Left lung (tissue), 14 donors: ENCODE measurements at places on chromosomes 1 and 21.

DNA sequence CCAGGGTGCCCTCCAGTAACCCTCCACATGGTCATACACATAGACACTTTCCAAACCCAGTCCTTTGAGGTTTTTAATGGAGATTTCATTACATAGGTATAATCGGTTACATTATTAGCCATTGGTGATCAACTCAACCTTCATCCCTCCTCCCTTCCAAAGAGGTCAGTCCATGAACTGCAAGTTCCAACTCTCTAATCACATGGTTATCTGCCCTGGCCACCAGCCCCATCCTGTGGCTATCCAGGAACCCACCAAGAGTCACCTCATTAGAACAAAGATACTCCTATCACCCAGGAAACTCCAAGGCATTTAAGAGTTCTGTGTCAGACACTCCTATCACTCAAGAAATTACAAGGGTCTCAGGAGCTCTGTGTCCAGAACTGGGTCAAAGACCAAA is 12.2 kb downstream of the ATP1A4 start:
- DNase-seq: no peak

DNA sequence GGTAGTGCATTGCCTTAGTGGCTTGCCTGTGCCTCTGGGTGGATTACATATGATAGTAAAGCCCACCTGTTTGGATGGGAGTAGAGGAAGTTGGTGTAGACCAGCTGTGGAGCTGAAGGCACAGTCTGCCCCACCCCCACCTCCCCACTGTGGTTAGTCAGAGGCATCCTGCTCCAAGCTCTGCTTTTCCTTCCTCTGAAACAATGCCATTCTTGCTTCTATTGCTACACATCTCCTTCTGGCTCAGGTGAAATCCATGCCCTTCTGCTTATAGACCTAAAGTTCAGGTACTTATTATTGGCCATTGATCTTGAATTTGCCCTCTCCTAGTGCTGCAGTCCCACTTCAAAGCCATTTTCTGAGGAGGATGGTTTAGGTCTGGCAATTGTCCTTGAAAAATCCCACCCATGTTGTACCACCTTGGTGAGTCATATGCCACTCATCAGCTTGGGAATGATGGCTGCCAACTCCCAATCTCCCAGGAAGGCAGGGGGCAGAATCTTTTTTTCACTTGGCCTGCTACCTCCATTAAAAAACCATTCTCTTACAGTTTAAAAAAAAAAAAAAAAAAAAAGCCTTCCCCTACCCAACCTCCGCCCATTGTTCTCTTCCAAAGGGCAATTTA is 6.7 kb upstream of the TXLNA start:
- no peak for DNase-seq

DNA sequence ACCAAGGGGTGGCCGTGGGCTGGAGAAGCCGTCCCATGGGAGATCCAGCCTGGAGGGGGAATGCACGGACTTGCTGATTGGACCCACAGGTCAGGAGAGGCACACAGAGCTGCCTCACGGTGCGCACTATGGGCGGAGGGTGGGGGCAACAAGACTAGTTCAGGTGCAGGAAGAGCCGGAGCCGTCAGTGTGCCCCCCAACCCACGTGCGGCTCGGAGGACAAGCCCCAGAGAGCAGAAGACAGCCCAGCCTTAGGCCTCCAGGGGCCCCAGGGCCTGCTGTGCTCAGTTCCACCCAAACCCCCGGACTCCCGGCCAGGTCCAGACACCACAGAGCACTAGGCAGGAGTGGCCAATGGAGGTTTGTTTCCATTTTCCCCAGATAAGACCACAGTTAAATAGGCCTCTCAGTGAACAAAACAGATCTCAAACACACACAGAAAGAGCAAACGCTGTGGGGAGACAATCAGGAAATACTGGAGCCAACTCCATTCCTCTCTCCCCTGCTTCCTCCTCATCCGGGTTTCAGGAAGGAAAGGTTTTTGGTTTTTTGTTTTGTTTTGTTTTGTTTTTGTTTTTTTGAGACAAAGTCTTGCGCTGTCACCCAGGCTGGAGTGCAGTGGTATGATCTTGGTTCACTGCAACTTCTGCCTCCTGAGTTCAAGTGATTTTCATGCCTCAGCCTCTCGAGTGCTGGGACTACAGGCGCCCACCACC is 84.2 kb downstream of the ADSS2 start:
- no peak for DNase-seq

DNA sequence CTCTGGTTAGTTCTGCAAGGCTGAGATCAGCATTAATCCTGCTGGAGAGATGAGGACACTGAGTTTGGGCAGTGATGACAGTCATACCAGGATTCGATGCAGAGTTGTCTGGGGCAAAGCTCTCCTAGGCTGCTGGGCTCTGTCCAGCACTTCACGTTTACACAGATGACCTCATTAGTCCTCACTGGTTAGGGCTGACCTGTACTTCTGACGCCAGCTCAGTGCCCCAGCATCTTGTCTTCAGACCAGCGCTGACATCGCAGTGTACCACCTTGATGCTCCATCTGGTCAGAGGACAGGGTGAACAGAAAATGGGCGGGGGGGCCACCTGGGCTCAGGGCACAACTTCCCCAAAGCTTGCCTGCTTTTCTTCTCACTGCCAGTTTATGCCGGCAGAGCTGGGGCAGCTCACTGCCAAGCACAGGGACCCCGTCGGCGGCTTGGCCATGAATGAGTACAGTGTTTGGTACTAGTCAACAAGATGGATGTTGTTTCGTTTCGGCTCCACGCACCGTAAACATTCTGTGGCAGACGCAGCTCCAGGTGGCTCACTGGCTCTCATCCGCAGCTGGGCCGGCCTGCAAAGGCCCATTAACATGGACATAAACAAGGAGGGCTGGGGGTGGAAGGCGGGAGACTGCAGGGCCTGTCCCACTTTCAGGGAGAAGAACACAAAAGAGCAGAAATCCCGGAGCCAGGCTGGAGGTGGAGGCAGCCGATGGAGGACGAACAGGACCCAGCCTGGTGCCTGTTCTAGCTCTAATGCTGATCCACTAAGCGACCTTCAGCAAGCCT is 118.7 kb downstream of the GLIS1 start:
- DNase-seq: peak; percentile 19

- no peak for DNase-seq
Measured at GRCh38 chr1:200861937-200862647, 10.7 kb upstream of the GPR25 start.

GRCh38 chr1:41914516-41914915 is 4.2 kb downstream of the HIVEP3 start:
- no peak for DNase-seq

GRCh38 chr1:50371749-50372148 is 51.5 kb downstream of the DMRTA2 start:
- no peak for DNase-seq

DNA sequence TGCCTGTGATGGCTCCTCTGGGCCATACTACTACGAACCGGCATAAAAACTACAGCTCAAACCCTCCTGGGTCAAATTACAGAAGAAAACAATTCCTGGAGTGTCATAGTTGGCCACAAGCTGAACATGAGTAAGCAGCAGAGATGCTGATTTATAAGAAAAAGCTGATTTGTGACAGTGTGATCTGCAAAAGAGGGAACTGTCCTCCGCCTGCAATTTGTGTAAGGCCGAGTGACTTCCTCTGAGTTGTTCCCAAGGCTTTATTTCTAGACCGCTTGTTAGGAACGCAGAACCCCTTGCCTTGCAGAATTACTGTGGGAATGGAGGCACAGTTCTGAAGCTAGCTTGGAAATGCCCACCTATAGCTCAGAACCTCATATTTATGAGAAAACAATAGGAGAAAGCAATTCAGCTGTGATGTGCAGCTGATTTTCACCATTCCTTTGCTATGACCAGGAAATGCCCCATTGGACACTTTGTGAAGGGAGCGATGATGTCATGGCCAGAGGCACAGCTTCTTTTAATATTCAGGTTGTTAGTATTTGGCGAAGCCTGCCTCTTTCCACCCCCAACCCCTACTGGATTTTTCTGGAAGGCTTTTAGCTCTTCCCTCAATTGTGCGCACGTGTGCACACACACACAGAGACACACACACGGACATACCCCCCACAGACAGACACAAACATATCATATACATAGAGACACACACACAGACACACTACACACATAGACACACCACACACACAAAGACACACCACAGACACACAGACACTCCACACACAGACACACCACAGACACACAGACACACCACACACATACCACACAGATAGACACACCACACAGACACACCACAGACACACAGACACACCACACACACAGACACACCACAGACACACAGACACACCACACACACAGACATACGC is 47.6 kb downstream of the IER5 start:
- no peak for DNase-seq

- no peak for DNase-seq
Measured at GRCh38 chr1:12186679-12186985, 19.8 kb downstream of the TNFRSF1B start.

- DNase-seq: peak; percentile 43
Measured at GRCh38 chr21:45407629-45408247, 2.8 kb downstream of the COL18A1 start.

DNA sequence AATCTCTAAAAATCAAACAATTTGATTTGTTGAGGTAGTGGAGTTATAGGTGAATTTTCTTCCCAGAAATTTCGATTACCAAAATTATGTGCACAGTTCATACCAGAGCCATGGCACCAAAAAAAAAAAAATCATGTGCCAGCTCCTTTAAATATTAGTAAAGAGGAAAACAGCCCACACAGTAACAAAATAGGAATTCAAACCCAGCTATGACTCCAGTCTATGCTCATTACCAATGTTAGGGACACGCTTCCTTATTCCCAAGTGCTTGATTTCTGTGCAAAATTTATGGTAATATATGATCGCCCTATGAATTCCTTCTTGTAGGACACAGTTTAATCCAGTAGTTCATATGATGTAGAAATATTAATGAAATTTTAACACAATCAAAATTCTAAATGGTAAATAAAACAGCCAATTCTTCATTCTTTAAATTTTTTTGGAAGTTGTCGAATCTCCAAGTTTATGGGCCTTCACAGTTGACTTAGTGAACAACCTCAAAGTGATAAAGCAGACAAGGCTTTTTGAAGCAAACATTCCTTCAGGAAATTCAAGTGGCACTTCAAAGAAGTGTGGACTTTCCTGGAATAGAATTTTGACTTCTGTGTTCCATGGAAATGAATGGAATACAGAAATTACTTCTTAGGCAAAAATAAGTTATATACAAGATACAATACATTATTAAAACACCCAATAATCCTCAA is 1.9 kb downstream of the TOR1AIP2 start:
- no peak for DNase-seq

DNA sequence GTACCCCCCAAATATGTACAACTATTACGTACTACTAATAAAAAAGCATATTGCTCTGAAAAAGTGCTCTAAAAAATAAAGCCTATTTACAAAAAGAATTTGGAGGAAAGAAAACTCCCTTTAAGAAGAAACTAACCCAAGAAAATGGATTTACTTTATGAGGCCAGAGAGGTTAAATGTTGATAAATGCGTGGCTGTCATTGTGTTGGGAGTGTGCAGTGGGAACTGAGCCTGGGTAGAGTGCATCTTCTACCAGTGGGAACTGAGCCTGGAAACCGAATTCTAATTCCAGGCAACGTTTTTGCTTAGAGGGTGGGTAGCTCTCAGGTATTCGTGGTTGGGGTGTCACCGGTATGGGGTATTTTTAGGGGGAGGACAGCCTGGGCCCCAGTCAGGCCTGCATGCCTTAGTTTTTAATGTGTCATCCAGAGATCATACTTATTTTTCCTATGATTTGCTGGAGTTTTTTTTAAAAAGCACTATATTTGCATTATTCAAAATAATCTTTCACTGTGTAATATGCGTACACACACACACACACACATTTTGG is 24.1 kb upstream of the RNF187 start:
- no peak for DNase-seq

GRCh38 chr1:158998781-158999161 is 10.9 kb upstream of the IFI16 start:
- peak; percentile 82 for DNase-seq

DNA sequence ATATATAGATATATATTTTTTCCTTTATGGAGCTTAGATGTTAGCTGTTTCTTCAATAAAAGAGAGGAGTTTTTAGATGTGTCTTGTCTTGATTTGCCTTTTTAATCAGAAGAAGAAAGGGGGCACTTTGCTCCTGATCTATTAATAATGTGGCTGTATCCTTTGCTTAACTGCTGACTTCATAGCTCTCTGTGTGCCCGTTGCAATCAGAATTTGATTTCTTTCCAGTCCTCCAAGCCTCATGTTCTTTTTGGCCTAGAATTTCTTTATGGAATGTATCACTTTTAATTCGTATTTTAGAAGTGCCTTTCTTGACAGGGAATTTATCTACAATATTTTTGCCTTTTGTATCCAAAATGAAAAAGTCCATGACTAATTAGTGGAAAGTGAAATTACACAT is 85.3 kb downstream of the C1orf21 start:
- DNase-seq: no peak

DNA sequence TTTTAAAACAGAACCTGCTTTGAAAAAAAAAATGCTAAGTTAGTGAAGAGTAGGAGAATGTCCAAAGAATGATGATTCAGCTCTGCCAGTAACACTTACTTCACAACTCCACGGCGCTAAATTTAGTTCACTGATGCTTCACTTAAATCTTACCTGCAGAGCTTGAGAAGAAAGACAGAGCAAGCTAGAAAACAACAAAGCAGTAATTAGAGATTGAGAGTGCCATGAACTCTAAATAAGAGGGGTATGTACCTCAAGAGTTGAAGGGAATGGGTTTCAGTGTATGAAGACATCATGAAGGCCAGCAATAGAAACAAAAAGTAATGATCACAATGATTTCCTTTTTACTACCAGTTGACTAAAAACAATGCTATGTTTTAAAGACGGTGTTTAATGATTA is 32.8 kb downstream of the EPRS1 start:
- no peak for DNase-seq

GRCh38 chr1:62314454-62315350 is 4.5 kb downstream of the KANK4 start:
- DNase-seq: no peak

DNA sequence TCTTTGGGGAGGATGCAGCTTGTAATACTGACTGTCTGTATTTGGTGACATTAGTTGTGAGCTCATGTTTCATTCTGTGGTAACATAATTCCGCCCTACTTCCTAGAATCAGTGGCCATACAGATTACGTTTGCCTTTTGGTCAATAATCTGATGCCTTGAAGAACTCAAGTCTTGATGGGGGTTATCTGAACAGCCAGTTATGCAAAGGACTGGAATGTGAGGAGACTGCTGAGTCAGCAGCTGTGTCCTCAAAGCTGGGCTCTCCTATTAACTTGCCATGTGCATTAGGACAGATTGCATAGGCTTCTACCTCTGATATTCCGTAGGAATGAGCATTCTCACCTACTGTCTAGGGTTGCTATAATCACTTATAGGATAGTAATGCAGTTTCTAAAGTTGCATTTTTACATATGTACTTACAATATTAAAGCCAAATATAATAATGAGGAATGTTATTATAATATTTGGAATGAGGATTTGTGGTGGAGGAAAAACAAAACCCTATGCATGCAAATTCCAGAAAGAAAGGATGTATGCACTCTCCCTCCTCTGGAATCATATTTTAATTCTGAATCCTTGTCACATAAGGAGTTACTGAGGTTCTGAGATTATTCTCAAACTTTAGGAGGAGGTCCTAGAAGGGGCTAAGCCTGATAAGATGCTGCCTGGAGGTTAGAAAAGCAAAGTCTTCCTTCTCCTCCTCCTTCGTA is 116.0 kb downstream of the NOS1AP start:
- DNase-seq: no peak

- no peak for DNase-seq
Measured at GRCh38 chr1:24498589-24498988, 4.0 kb upstream of the RCAN3 start.
